ENCODE measurements at places on chromosomes 3 and 15.

- no peak for DNase-seq
These were observed 156.2 kb upstream of the ARPP21 start for GRCh38 chr3:35483131-35483530.

GRCh38 chr3:66140106-66140505 is 80.7 kb upstream of the SLC25A26 start:
- no peak for DNase-seq

DNA sequence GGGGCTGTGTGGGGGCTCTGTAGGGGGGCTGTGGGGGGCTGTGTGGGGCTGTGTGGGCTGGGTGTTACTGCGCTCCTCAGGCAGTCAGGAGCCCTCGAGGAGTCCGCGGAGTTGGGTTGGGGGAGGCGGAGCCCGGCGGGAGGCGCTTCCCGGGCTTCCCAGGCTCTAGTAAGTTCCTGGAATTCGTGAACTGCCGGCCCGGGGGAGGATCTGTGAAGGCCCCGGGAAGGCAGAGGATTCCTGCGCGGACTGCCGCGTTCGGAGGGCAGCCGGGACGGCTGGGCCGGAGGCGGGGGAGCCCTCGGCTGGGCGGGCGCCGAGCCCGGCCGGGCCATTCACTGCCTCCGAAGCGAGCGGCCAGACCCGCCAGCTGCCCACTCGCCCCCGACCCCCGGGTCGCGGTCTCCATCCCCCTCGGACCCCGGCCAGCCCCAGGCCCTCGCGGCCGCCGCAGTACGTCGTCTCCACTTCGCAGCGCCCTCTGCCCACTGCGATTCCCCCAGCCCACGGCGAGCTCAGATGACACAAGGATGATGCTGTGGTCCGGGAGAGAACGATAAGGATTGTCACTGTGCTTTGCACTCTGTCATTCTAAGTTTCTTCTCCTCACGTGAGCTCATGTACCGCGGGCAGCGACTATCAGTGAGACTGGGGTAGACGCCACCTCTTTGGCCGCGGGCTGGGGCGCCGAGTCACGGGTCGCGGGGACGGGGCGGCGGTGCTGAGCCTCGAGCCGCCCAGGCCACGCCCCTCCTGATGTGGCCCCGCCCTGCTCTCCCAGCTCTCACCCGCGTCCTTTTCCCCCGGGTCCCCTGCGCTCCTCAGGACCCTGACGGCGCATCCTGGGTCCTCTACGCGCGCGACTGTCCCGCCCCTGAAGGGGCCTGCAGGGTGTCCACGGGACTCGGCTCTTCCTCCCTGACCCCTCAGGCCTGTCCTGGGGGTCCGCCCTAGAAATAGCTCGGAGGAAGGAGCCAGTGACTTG is 65.3 kb downstream of the KLF13 start:
- peak; percentile 4 for DNase-seq

DNA sequence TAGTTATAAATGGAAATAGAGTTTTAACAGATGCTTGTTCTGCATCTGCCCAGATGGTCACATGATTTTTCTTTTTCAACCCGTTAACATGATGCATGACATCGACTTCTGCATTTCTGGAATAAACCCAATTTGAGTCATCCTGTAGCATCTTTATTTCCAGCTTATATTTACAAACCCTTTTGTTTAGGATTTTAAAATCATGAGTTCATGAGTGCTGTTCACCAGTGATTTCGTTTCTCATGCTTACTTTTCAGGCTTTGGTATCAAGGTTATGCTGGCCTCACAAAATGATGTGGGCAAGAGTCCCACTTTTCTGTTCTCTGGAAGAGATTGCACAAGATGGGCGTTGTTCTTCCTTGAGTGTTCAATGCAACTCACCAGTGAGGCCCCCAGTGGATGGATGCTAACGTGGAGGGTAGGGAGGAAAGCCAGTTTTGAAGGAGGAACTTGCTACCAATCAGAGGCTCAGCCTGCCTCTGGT is 5.2 kb downstream of the HRH1 start:
- DNase-seq, result no peak

DNA sequence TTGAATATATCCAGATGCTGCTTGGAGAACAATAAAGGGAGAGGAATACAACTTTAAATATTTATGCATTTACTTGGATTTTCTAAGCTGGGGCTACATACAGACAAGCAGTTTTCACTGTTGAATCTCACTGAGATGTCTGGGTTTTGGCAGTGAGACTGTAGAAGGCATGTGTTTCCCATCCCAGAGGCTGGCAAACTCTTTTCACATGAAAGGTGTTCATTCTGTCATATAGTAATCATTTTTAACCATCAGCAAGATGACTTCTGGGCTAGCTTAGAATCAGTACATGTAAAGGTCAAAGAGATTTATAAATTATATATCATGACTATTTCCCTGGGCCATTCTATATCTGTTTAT is 218.7 kb upstream of the SGO1 start:
- no peak for DNase-seq

DNA sequence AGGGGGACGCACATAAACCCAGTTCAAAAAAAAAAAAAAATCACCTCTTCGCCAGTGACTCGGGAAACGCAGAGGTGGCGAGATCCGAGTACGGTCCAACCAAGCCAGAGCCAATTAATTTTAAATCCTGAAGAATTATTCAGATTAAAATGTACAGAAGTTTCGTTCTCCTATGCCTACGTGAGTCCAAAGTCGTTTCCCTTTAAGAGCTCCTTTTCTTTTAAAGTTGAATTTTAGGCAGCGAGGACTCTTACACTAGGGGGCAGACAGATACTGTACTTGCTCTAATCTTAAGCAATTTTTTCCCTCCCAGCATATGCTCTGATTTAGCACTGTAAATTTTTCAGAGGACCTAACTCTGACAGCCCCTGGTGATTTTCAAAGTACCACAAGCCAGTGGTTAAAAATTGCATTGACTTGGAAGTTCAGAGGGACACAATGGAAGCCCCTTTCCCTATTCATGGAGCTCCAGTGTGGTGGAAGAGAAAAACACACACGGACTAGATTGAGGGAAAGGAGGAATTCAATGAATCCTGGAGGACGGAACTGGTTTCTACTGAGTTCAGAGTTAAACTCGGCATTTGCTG is 3.3 kb upstream of the NR2F2 start:
- no peak for DNase-seq

- DNase-seq, result no peak
These were observed 135.3 kb upstream of the DAZL start for GRCh38 chr3:16740515-16740914.

DNA sequence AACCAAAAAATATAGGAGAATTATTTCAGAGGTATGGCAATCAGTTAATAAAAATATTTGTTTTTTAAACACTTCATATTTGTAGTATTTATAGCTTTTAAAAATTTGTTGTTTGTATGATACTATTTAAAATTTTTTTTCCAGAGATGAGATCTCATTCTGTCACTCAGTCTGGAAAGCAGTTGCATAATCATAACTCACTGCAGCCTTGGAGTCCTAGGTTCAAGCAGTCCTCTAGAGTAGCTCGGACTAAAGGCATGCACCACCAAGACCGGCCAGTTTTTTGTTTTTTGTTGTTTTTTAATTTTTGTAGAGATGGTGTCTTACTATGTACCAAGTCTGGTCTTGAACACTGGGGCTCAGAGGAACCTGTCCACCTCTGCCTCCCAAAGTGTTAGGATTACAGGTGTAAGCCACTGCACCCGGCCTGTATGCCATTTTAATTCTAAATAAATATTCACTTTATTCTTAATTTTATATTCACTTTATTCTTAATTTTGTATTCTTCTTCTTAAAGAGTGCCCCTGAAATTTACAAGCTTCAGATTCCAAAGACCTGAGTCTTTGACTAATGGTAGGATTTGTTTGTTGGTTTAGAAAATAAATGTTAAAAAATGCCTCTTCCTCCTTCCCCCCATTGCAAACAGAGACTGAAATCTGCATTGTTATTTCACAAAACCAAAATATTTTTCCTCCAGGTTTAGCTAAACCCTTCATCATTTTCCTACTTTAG is 9.4 kb downstream of the TGFBR2 start:
- DNase-seq, result no peak

GRCh38 chr15:31292391-31293015 is 34.1 kb upstream of the KLF13 start:
- DNase-seq, result no peak

GRCh38 chr3:46748170-46748569 is 30.5 kb upstream of the PRSS50 start:
- DNase-seq, result no peak

GRCh38 chr3:94512876-94513275 is 450.0 kb downstream of the NSUN3 start:
- DNase-seq, result no peak

DNA sequence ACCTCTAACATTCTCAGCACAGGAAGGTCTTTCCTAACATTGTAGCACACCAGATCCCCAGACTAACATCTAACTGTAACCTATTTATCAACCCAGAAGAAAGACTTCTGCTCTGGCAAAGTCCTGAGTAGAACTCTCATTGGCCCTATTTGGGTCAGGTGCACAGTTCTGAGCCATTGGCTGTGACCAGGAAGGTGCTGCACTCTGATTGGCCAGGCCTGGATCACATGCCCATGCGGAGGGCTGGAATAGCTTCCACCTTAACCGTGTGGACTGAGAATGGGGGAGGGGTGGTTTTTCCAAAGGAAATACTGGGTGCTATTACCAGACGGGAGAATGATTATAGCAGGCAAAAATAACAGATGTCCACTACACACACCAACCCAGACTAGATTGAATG is 11.5 kb downstream of the FEZF2 start:
- DNase-seq, result no peak

DNA sequence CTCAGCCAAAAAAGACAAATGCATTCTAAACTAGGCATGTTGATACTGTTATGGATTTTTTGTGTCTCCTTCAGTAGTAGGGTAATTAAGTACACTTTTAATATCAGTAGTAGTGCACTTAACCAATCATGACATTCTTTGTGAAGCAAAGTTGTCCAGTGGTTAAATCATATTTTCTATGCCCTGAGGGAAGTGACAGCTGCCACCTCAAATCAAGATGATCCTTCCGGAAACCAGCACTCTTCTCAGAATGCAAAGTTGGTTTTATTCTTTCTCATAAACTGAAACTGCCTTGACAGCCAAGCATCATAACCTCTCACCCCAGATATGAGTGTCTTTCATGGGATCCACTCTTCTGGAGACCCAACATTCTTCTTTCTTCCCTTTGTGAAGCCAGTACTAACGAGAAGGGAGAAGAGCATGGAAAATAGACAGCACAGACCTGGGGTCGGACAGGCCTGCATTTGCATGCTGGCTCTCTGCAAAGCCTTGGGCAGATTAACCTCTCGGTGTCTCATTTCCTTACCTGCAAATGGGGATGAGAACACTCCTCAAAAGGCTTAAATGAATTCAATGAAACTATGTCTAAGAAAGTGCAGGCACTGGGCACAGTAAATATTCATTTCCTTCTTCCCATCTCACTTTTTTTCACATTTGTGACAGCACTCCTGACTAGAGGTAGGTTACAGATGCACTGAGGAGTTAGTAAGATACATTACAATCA is 13.2 kb downstream of the AAGAB start:
- DNase-seq, result no peak

- no peak for DNase-seq
These were observed 358.1 kb downstream of the MECOM start for GRCh38 chr3:169305460-169305859.

- DNase-seq, result no peak
These were observed 73.1 kb upstream of the SPATA12 start for GRCh38 chr3:56987238-56987895.

DNA sequence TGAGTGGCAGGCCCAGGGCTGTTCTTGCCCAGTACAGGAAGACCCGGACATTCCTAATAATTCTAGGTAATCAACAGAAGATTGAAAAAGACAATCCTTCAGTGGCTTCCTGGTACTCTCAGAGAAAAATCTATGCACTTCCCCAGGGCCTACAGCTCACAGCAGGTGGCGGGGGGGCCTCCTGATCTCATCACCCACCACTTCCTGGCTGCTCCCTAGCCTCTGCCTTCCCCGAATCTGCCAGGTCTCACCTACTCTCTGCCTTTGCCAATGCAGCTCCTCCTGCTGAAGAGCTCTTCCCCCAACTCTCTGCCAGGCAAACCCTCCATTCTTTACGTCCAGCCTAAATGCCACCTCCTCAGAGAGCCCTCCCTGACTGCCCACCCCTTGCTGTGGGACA is 37.5 kb downstream of the EHD4 start:
- no peak for DNase-seq

- no peak for DNase-seq
These were observed 334.4 kb upstream of the THRB start for GRCh38 chr3:24829011-24829581.

- DNase-seq, result no peak
These were observed 192.5 kb upstream of the TSC22D2 start for GRCh38 chr3:150215616-150216015.

- DNase-seq, result no peak
These were observed 5.1 kb downstream of the MIX23 start for GRCh38 chr3:122377975-122378374.

- no peak for DNase-seq
These were observed 54.3 kb downstream of the DGKG start for GRCh38 chr3:186307594-186308221.

DNA sequence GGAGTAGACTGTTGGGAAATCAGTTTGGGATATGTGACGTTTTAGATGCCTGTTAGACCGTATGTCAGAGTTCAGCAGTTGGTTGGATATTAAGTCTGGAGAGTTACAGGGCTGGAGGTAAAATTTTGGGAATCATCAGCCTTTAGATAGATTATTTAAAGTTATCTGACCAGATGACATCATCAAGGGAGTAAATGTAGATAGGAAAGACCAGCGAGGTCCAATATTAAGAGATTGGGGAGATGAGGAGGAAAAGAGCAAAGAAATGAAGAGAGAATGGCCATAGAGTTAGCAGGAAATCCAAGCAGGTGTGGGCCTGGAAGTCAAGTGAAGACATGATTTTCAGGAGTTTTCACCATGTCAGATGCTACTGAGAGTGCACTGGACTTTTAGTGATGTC is 3.1 kb downstream of the NDUFB4 start:
- no peak for DNase-seq

GRCh38 chr3:101730839-101731238 is 6.4 kb downstream of the CEP97 start:
- no peak for DNase-seq

GRCh38 chr3:97297032-97297431 is 467.5 kb upstream of the ARL6 start:
- no peak for DNase-seq

DNA sequence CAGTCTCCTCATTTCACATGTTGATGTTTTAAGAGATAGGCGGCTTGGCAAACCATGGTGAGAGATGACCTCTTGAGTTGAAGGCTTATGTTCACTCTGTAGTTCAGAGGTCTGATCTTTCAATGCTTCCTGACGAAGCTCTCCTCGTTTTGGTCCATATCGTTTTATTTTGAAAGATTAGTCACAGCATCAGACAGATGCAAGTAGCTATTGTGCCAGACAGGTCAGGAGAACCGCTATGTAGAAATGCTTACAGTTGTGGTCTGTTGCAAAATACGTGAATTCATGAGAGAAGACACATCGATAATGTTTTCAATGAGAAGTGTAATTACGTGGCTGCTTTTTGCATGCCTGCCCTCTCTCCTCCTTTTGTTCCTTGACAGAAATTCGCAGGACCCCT is 47.5 kb downstream of the CHL1 start:
- no peak for DNase-seq

GRCh38 chr3:77348244-77348855 is 308.5 kb downstream of the ROBO2 start:
- no peak for DNase-seq

- DNase-seq, result no peak
These were observed 31.6 kb downstream of the SLC22A14 start for GRCh38 chr3:38313695-38314094.

All from Panc1 (cell line).